ENCODE measurements at places on chromosomes 12 and 14. TPM values are rescaled to one million over a fixed set of nuclear protein-coding genes. Genes with fewer than 3 reads are reported as not detected.

The MYO1H gene
- total RNA-seq = 1.0 TPM

The PCED1B gene
- 1.7 TPM for total RNA-seq

The CCDC197 gene
- not detected for total RNA-seq

The RNASE2 gene
- not detected for total RNA-seq

The MYH7 gene
- total RNA-seq = 0.72 TPM

The KCNMB4 gene
- 0.76 TPM for total RNA-seq

The FLRT2 gene
- total RNA-seq = 2.1 TPM

The PLCZ1 gene
- not detected for total RNA-seq

The PHETA1 gene
- total RNA-seq = 9.2 TPM

The P2RX2 gene
- total RNA-seq = not detected

The TSPAN11 gene
- 0.72 TPM for total RNA-seq

The TAS2R10 gene
- 0.16 TPM for total RNA-seq

The CCDC88C gene
- 26.7 TPM for total RNA-seq

The LRTM2 gene
- not detected for total RNA-seq

The RPS6KA5 gene
- 9.1 TPM for total RNA-seq

The GPR65 gene
- 0.20 TPM for total RNA-seq

The RNASE12 gene
- not detected for total RNA-seq

The DCN gene
- 57.4 TPM for total RNA-seq

The GPRC5D gene
- not detected for total RNA-seq

The TXNDC16 gene
- 3.5 TPM for total RNA-seq

The TAS2R30 gene
- 1.1 TPM for total RNA-seq

The ITGB7 gene
- total RNA-seq = 7.0 TPM

The SRGAP1 gene
- 5.8 TPM for total RNA-seq

The RTL1 gene
- total RNA-seq = not detected

The SLC7A7 gene
- 1.4 TPM for total RNA-seq

The FNTB gene
- total RNA-seq = 22.6 TPM

The VAMP1 gene
- total RNA-seq = 1.6 TPM

The VRK1 gene
- 12.6 TPM for total RNA-seq

The IFT81 gene
- total RNA-seq = 2.5 TPM
